ENCODE measurements at places on chromosomes 2 and 18.
A peak's percentile ranks its signal among the peaks of the same experiment; 100 is the strongest.

DNA sequence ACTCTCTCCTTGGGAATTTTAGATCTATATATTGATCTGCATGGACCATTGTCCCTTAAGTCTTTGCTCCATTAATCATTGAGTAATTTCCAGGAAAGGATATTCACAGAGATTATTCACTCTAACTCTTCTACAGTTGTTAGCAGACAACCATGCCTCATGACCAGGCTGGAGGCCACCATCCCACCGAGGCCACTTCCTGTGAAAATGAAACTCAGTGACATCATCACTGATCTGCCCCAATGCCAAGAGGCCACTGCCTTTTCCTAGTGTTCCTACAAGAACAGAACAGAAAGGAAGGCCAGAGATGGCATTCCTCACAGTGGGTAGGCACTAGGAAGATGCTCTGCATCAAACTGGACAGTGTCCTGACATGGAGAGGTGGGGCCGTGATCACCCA is 161.3 kb downstream of the DTNA start:
- peak; percentile 4 for DNase-seq

DNA sequence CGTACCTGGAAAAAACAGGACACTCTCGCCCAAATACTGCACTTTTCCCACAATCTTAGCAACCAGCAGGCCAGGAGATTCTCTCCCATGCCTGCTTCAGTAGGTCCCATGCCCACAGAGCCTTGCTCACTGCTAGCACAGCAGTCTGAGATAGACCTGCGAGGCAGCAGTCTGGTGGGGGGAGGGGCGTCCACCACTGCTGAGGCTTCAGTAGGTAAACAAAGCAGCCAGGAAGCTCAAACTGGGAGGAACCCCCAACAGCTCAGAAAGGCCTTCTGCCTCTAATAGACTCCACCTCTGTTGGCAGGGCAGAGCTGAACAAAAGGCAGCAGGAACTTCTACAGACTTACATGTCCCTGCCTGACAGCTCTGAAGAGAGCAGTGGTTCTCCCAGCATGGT is 1202.8 kb upstream of the ACVR2A start:
- no peak for DNase-seq

- DNase-seq, result peak; percentile 25
Observed at GRCh38 chr2:69779258-69780001, 37.5 kb downstream of the ANXA4 start.

- DNase-seq, result peak; percentile 26
Observed at GRCh38 chr2:33313039-33313438, 163.4 kb upstream of the RASGRP3 start.

- no peak for DNase-seq
Observed at GRCh38 chr18:23857756-23858155, 156.8 kb upstream of the TTC39C start.

Measured in fibroblast of skin of right biceps (primary cell).